ENCODE measurements at places on chromosomes 3 and 15.
A peak's percentile ranks its signal among the peaks of the same experiment; 100 is the strongest.

- no peak for DNase-seq
Measured at GRCh38 chr15:29613951-29614382, 208.3 kb downstream of the TJP1 start.

DNA sequence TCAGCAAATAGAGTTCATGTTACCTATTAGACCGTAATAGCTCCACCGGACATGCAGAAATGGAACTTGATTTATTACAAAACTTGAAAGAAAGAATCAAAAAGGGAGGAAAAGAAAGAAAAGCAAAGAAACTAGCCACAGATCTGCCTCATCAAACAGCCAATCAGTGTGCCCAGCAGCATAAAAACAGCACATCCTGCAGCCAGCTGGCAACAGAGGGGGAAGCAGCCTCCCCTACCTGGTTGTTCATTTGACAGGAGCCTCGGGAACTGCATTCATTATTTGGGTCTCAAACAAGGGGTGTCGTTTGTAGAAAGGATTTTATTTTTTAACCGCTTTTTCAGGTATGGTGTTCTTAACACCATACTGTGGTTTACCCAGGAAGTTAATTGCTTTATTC lies 181.5 kb upstream of the TOPAZ1 start:
- DNase-seq = no peak

DNA sequence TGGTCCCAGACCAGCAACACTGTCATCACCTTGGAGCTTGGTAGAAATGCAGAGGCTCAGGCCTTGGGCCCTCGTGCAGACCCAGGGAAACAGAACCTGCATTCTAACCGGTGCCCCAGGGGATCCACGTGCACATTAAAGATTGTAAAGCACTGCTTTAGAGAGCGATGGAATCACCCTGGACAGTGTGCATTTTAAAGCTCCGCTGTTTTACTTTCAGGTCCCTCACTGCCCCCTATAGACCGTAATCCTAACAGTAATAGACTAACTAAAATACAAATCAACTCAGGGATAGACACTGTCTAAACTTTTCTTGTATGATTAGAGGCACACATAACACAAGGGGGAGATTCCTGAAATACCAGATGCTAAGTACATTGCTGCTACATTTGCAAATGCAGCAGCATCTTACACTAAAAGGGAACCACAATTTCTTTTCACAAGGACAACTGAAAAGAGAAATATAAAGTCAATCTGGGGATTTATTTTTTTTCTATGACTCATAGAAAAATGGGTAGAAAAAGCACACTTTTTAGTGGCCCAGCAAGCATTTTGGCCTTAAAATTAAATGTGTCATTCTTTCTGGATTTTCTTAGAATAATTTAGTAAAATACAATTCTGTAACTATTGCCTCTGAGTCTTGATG lies 10.5 kb upstream of the SH3GL3 start:
- peak; percentile 48 for DNase-seq

GRCh38 chr3:66036586-66037148 lies 2.1 kb downstream of the MAGI1 start:
- DNase-seq = no peak

DNA sequence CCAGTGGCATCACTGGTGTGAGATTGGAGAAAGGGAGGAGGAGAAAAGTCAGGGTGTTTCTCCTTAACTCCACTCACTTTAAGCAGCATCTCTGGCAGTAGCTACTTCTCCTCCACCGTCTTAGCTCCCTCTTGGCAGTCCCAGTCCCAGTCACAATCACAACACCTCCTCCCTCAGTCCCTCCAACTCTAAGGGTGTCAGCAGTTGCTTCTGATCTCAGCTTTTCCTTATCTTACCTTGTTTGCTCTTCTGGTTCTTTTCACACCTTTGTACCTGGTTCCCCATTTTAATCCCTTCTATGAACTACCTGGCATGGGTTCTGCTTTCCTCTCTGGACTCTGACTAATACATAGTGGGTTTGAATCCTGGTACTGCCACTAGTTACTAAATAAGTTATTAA lies 188.3 kb upstream of the CTDSPL start:
- no peak for DNase-seq

- peak; percentile 81 for DNase-seq
Measured at GRCh38 chr3:107124885-107125284, 252.4 kb upstream of the CCDC54 start.

DNA sequence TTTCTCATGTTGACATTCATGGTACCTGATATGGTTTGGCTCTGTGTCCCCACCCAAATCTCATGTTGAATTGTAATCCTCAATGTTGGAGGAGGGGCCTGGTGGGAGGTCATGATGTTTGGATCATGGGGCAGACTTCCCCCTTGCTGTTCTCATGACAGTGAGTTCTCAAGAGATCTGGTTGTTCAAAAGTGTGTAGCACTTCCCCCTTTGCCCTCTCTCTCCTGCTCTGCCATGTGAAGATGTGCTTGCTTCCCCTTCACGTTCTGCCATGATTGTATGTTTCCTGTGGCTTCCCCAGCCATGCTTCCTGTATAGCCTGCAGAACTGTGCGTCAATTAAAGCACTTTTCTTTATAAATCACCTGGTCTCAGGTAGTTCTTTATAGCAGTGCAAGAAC lies 3.3 kb upstream of the UBL7 start:
- DNase-seq = no peak

DNA sequence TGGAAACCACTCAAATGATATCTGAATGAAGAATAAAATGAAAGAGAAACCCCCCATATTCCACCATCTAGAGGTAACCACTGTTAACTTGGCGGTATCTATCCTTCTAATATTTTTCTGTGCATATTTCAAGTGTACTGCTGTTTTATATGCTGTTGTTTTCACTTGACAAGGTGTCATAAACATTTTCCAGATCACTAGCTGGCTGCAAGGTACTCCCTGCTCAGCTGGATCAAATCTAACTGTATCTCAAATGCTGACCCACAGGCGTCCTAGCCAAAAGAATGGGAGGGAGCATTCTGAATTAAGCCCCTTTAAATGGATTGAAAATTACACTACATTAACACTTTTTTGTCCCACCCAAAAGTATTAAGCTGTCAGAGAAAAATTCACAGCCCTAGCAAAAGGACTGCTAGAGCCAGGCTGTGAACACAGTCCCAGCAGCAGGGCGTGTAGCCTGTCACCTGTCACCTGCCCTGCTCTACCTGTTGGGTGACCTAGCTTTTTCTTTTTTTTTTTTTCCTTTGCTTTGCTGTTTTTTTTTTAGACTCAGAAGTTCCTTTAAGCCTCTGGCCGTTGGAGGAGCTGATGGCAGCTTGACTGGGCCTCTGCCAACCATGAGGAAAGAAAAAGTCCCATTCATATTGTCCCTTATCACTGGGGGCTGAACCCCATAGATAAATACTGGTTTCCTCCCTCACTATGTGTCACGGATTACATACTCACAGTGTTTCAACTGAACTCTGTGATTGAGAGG lies 93.7 kb upstream of the TSC22D2 start:
- DNase-seq = no peak

DNA sequence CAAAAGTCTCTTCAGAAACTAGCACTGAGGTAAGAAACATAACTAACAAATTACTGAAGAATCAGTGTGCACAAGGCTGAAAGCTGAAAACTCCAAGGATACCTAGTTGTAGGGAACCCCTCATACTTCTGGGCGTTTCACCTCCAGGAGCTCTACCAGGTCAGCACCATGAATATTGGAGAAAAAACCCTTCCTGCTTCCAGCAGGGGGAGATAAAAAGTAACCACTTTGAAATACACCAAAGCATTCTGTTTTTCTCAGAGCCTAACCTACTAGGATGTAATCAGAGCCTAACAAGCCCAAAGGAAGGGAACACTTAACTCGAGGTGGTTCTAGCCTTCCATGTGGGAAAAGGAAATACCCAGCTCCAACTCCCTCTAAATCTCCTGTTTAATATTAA lies 175.8 kb upstream of the MME start:
- peak; percentile 39 for DNase-seq

- DNase-seq = no peak
Measured at GRCh38 chr15:29472901-29473445, 203.4 kb upstream of the NSMCE3 start.

- no peak for DNase-seq
Measured at GRCh38 chr3:43316783-43317460, 30.6 kb downstream of the SNRK start.

DNA sequence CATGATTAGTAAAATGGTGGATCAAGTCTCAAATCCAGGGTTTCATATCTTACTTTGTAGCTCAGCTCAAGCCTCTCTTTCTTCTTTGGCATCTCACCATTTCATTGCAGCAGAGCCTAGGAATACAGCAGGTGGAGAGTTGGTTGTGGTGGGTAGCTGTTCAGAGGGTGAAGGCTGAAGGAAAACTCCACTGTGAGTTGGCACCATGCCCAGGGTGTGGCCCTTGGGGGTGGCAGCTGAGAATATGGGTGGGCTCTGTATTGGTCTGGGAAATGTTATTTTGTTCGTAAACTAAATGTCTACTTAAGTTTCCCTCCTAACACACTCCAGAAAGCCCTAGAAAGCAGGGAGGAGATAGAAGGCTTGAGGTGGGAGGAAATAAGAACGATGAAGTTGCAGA lies 1.7 kb upstream of the MAP1A start:
- DNase-seq = no peak

GRCh38 chr15:73570355-73571032 lies 62.7 kb downstream of the NPTN start:
- DNase-seq = no peak

DNA sequence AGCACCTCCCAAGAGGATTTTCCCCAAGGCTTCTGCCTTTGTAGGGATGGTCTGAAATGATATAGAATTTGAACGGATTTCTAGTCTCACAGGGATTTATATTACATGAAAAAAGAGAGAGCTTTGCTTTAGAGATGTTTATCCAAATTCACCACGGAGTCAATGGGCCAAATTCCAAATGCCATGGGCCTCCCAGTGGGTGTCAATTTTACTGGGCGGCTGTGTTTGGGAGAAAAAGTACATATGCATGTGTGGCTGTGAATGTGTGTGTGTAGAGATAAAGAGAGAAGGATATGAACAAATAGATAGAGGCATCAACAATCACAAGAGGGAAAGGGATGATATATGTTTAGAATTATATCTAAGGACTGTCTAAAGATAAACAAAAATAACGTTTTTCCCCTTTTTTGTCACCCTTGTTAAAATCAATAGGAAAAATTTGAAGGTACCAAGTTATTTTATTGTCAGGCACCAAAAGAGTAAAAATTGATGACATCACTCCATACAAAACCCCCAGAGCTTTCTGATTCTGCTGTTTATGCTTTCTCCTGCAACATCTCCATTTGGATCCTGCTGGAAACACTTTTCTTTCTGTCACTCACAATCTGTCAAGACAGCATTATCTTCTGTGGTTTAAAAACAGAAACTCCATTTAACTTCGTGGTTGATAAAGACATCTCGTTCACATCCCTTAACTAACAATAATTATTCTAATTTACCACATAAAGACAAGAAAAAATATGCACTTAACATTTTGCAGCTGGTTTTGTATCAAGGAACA lies 160.7 kb downstream of the FHIT start:
- no peak for DNase-seq

DNA sequence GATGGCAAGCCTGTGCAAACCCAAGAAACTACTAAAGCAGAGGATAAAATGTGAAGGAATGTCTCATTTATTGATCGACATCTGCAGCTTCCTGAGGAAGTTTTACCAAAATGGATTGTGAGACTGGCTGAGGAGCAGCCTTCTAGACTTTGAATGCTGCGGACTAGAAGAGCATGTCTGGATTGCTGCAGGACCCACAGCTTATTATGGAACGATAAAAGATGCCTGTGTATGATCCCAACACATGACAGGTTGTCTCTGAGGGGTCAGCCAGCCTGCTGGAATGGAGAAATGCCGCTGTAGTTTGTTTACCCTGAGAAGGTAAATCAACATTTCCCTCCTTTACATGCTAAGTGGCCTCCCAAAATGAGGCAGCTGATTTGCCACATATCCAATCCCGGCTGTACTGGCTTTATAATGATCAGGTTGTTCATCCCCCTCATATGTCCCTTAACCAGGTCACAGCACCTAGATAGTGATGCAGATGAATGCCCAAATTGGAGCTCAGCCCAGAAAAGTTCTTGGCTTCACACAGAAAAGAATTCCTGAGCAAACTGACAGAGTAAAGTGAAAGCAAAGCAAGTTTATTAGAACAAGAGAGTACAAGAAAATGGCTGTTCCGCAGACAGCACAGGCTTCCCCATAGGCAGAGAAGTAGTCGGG lies 63.9 kb downstream of the IL12A start:
- no peak for DNase-seq

- no peak for DNase-seq
Measured at GRCh38 chr3:37918627-37919026, 56.9 kb downstream of the CTDSPL start.

- no peak for DNase-seq
Measured at GRCh38 chr3:155231792-155232191, 61.7 kb downstream of the STRIT1 start.

GRCh38 chr3:30012941-30013543 lies 593.4 kb upstream of the TGFBR2 start:
- DNase-seq = peak; percentile 68

DNA sequence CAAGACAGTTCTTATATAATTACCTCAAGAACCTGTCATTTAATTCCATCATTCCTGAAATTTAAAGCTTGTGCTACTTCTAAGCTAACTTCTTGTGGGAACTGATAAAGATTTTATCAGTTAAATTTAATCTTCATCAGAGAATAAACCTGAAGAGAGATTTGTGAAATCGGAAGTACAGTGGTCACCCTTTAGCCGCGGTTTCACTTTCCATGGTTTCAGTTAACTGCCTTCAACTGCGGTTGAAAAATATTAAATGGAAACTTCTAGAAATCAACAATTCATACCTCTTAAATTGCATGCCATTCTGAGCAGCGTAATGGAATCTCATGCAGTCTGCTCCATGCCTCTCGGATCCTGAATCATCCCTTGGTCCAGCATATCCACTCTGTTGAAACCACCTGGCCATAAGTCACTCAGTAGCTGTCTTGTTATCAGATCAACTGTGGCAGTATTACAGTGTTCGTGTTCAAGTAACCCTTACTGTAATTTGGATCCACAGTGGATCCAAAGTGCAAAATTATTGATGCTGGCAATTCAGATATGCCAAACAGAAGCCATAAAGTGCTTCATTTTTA lies 626.1 kb downstream of the CADM2 start:
- DNase-seq = no peak

DNA sequence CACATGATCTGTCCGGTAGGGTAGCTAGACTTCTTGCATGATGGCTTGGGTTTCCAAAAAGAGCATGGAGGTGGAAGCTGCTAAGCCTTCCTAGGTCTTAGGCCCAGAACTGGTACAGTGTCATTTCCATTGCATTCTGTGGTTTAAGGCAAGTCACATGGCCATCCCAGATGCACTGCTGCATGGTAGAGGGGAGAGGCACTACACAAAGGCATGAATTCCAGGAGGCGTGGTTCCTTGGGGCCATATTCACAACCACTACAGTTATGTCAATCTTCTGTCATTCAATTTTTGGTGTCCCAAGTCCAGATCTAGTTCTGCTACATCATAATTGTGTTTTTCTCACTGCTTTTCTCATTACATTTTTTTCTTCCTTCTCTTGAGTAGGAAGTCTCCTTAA lies 122.2 kb upstream of the CHRM5 start:
- DNase-seq = no peak

- no peak for DNase-seq
Measured at GRCh38 chr15:70244978-70245542, 147.3 kb upstream of the TLE3 start.

GRCh38 chr15:72911626-72912025 lies 128.1 kb upstream of the ADPGK start:
- no peak for DNase-seq

GRCh38 chr3:123520656-123521055 lies 64.2 kb downstream of the HACD2 start:
- no peak for DNase-seq
